Brain (organoid and tissue), 16 donors: ENCODE measurements at places on chromosomes 7 and 10.

GRCh38 chr7:145216866-145217265 is 381.0 kb upstream of the TPK1 start:
- DNase-seq: no peak

- DNase-seq: no peak
Observed at GRCh38 chr7:25804154-25804553, 347.8 kb upstream of the NFE2L3 start.

DNA sequence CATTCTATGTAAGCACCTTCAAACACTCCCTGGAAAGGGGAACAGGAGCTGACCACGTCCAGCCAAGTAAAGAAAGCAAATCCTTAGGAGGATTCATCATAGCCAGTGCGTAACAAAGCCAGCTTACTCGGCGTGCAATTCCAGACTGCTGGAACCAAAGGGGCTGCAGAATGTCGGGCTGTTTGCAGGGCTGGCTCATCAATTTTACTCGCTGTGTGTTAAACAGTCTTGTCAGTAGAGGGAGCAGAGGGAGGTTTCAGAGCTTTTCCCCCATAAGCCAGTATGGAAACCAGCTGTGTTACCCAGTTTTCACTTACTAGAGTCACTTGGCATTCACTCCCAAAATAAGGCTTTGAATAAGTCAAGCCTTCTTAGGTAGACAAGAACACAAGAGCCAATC is 127.1 kb downstream of the KMT2E start:
- peak; percentile 60 for DNase-seq

- DNase-seq: no peak
Observed at GRCh38 chr7:91357901-91358300, 93.7 kb downstream of the FZD1 start.

DNA sequence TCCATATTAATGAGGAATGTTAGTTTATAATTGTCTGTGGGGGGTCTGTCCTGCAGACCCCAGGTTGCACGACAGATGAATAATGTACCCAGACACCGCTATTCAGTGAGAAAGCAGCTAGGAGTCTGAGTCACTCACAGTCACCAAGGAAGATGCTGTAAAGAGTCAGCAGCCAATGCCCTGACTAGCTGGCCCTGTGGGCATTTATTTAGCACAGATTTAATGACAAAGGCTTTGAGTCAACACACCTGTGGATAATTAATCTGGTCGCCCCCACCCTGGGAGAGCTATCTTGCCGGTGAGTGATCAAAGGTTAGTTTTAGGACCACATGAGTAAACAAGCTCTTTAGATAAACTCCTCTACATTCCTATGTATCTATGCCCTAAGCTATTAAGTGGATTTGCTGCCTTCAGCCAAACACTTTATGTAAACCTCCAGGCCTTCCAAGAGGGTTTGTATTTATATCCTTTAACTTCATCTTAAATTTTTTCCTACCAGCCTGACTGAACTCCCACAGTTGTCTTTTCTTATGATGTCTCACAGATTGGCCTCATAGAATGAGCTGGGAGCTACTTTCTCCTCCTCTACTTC is 180.0 kb upstream of the ADCY1 start:
- DNase-seq: no peak

GRCh38 chr10:26528715-26529393 is 90.7 kb downstream of the APBB1IP start:
- no peak for DNase-seq

DNA sequence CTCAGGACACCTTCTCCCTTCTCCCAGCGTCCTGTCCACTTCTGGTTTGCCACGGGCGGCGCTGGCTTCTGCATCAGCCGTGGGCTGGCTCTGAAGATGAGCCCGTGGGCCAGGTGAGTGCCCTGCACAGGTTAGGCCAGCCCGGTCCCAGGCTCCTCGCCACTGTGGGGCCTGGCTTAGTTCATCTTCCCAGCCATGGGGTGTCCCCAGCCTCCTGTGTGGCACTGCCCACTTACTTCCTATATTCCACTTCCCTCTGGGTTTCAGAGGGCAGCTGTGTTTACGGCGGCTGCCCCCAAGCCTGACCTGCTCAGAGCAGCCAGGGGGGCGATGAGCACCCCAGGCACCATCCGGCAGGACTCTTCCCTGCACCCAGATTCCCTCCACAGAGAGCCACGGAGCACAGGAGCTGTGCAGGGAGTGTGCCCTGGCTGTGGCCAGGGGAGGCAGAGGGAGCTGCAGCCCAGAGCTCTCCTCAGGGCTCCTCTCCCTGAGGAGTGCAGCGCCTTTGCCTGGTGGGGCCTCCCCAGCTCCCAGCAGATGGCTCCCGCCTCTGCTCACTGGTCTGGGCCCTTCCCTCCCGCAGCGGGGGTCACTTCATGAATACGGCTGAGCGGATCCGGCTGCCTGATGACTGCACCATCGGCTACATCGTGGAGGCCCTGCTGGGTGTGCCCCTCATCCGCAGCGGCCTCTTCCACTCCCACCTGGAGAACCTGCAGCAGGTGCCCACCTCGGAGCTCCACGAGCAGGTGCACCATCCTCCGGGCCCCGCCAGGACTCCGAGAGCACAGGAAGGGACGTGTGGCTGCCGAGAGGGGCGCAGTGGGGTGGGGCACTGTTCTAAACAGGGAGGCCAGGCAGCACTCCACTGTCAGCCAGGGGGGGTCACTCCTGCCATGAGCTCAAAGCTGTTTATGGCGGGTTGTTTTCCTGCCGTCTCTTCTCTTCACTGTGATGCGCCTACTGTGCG is 6.4 kb downstream of the LFNG start:
- no peak for DNase-seq

DNA sequence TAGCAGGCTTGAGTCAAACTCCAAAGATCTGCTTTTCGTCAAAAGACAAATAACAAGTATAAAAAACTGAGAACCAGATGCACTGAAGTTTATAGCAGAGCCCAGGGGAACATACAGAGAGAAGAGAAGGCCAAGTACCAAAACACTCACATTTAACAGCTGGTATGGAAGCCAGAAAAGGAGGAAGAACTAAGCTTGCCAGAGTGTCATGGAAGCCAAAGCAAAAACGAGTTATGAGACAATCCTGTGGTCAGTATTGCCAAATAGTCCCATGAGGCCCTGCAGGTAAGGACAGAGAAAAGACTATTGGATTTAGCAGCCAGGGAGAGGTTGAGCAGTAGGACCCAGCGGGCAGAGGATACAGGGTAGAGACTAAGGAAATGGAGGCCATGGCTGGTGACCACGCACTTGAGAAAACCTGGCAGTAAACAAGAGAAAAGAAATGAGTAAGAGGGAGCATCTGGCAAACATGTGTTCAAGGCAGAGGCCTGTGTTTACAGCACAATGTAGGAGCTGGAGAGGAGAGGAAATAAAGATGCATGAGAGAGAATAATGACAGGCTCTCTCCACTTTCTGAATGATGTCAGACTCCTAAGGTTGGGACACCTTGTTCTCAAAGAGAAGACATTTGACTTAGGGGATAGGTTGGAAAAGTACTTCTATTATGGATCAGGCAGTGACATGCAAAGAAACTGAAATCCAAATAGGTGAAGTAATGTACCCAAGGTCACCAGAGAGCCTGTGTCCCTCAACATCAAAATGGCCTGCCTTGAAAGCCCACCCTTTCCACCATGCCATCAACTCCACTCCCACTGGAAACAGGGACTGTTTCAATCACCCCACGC is 9.1 kb downstream of the CREB3L2 start:
- DNase-seq: no peak

DNA sequence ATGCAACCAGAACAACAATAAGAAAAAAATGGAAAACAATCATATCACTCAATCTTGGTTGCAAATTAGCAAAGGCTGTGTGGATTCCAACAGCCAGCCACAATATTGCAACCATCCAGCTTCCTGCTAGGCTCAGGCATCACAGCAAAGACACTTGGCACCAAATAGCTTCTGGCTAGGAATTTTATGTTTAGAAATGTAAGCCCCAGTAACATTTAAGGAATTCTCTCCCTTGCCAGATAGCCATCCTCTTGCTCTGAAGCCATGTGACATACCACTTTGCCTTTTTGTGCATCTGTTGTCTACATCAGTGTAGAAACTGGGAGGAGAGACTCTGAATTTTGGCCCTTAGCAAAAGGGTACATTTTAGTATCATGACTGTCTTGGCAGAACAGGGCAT is 22.2 kb downstream of the MKX start:
- DNase-seq: no peak

DNA sequence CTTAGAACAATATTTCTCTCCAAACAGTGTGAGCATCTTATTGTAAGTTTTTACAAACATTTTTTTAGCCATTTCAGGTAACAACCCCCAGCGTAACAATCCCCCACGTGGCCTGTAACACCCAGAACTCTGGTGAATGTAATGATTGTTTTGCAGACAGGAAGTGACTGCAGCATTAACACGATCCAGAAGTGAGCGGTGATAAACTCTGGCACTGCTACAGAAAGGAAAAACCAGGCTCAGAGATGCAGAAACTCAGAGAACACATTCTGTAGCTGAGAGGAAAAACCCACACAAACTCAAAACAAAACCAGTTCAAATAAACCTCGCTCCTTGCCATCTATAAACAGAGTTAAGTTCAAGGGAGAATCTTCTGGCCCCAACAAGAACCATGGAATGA is 285.7 kb downstream of the FGFR2 start:
- DNase-seq: no peak

DNA sequence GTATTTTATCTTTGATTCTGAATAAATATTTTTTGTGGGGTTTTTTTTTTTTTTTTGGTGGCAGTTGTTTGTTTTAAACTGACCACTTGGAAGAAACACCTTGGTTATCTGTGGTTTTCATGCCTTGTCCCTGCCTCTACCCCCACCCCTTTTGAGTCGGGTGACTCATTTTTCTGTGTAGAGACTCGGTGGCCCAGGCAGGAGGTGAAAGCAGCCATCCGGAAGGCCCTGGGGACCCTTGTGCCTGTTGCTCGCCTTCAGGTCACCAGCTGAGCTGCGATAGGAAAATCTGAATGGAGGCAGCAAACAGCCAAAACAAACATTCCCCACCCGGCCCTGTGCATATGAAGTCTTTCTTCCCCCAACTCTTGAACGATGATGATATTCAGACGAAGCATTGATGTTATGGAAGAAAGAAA is 22.8 kb downstream of the CYP17A1 start:
- no peak for DNase-seq

DNA sequence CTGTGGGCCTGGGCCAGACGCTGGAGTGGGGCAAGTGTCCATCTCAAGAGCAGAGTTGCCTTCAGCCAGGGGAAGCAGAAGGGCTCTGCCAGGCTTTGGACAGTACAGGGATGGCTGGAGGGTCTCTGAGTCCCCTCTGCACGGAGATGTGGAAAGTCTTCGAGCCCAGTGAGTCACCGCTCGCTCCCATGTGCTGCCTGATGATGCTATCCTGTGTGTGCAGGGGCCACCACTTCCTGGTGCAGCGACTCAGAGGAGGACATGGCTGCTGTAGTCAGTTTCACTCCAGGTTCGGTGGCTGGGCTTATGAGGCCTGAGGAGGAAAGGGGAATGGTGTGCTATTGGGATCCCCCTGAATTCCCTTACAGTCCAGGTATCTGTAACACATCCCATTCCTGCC is 6.0 kb downstream of the ADCYAP1R1 start:
- DNase-seq: no peak

GRCh38 chr7:44431091-44431608 is 59.3 kb downstream of the NUDCD3 start:
- no peak for DNase-seq

- DNase-seq: no peak
Observed at GRCh38 chr10:72322280-72323058, 32.2 kb downstream of the DNAJB12 start.

DNA sequence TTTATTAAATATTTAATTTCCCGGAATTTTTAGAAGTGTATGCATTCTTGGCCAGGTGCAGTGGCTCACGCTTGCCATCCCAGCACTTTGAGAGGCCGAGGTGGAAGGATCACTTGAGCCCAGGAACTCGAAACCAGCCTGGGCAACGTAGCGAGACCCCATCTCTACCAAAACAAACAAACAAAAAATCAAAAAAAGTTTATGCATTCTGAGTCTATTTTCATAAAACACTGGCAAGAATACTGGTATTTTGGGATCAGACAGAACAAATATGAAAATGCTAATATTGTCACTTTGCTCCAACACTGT is 440.8 kb upstream of the FOXK1 start:
- DNase-seq: no peak

GRCh38 chr10:102645741-102646609 is 1.7 kb downstream of the TRIM8 start:
- peak; percentile 53 for DNase-seq

DNA sequence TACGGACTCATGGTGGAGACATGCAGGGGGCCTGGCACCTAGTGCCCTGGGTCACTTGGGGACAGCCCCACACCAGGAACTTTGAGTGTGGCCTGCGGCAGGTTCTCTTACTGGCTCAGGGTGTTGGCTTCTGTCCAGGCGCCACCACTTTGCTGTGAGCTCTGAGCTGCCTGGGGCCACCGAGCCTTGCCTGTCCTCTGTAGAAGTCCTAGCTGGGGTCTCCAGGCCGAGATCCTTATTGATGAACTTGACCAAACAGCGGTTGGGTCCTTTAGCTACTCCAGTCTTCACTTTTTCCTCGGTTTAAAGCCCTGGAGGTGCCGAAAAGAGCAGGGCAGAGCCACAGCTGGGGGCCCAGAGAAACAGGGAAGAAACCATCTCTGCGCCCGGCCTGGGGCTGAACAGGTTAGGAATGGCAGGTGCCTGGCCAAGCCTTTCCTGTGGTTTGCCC is 41.3 kb downstream of the ZNF467 start:
- no peak for DNase-seq

DNA sequence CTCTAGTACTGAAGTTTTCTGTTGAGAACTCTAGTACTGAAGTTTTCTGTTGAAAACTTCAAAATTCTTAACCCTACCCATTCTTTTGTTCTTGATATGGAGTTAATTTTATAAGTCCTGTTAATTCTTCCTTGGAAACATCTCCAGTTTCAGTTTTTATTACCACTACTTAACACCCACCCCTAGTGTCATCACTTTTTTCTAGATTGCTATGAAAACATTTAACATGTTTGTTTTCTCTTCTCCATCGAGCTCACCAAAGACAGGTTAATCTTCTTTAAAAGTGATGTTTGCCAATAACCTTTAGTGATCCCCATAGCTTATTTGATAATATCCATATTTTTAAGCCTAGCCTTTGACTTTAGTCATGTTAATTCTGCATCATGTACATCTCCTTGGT is 147.9 kb downstream of the PPP1R9A start:
- DNase-seq: no peak

DNA sequence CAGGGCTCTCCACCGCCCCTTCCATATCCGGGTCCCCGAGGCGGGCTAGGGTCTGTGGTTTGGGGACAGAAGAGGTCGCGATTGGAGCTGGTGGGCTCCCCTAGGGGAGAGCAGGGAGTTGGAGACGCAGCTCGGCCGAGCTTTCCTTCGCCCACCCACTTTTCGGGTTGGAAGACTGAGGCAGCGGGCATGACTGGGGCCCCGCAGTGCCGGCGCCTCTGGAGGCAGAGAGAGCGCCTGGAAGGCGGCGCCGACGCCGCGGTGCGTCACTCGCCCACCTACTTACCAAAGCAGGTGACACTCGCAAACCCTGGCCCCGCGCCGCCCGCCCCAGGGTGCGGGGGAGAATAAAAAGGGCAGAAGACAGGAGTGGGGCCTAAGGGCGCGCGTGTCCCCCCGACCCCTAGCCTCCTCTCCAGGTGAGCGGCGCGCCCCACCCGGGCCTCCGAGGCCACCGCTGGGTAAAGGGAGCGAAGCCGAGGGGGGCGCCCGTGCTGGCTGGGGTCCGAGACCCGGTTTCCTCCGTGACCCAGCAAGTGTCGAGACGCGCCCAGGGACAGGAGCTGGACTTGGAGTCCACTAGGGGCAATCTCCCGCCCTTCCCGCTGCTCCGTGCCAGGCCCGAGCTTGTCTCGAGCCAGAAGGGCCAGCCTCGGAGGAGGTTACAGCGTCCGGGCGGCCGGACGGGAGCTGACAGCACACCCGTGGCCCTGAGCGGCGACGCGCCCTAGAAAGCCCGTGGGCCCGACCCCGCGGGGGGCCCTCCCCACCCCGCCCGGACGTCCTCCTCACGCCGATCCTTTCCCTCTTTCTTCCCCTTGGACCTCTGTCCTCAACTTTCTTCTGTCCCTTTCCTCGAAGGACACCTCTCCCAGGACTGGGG is 34.4 kb upstream of the GRID1 start:
- DNase-seq: peak; percentile 56
